ENCODE measurements at places on chromosomes 1 and 21.
A peak's percentile ranks its signal among the peaks of the same experiment; 100 is the strongest.

GRCh38 chr1:46809071-46809470 lies 10.2 kb downstream of the CYP4B1 start:
- no peak for DNase-seq

GRCh38 chr1:231497629-231498152 lies 30.8 kb upstream of the TSNAX start:
- no peak for DNase-seq

- DNase-seq, result no peak
Measured at GRCh38 chr1:6965083-6965934, 180.1 kb downstream of the CAMTA1 start.

DNA sequence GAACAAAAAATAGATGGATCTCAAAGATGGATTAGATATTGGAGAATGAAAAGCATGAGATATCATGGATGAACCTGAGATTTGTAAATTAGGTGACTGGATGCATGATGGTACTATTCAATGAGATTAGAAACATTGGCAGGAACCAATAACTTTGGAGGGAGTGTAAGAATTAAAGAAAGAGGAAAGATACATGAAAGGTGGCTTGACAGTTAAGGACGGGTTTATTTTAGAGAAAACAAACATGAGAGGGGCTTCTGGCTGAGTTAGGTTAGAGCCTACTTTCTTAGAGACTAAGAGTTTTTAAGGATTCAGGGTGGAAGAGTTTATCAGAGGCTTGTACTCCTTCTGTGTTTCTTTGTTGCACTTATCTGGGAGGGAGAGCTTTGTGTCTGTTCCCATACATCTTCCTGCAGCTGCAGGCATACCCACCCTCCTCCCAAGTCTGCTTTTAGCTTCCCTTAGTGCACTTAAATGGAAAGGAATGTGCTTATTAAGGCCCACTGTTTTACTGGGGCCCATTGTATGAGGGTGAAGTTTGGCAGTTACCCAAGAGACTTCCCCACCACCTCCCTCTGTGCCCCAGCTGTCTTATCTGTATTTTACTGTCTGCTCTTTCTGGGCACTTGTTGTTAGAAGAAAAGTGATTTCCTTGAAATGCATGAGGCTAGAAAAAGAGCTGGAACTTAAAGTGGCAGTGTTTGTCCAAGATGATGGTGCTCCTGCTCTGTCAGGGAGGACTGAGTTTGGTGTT lies 26.1 kb upstream of the CR2 start:
- DNase-seq, result no peak

GRCh38 chr21:15301736-15302135 lies 236.9 kb upstream of the NRIP1 start:
- DNase-seq, result no peak

GRCh38 chr1:160474392-160475242 lies 48.4 kb downstream of the SLAMF6 start:
- no peak for DNase-seq

GRCh38 chr1:20266642-20267041 lies 24.0 kb upstream of the VWA5B1 start:
- DNase-seq, result no peak

- DNase-seq, result no peak
Measured at GRCh38 chr1:231508941-231509340, 19.5 kb upstream of the TSNAX start.

- no peak for DNase-seq
Measured at GRCh38 chr1:183043872-183044854, 20.9 kb downstream of the LAMC1 start.

- no peak for DNase-seq
Measured at GRCh38 chr1:208974717-208975116, 608.8 kb upstream of the CAMK1G start.

- DNase-seq, result no peak
Measured at GRCh38 chr1:29502911-29503840, 266.9 kb downstream of the PTPRU start.

- peak; percentile 69 for DNase-seq
Measured at GRCh38 chr1:179081687-179082332, at the start of gene TOR3A. Gene TOR3A (plus strand): TSS chr1:179082070. CDS start chr1:179082129, 59 bp downstream.

DNA sequence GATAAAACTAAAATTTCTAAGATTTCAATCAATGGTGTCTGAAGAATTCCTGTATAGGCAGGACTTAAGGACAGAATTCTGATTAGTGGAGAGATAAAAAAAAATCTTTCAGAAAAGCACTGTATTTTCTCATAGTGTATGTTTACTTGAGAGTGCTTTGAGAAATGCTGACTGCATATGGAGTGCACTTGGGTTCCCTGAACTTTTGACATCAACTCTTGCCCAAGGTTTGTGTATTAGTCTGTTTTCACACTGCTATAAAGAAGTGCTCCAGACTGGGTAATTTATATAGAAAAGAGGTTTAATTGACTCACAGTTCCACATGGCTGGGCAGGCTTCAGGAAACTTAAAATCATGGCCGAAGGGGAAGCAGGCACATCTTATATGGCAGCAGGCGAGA lies 275.0 kb downstream of the LRRC40 start:
- DNase-seq, result no peak

- DNase-seq, result no peak
Measured at GRCh38 chr1:196674908-196675307, 23.1 kb downstream of the CFH start.

DNA sequence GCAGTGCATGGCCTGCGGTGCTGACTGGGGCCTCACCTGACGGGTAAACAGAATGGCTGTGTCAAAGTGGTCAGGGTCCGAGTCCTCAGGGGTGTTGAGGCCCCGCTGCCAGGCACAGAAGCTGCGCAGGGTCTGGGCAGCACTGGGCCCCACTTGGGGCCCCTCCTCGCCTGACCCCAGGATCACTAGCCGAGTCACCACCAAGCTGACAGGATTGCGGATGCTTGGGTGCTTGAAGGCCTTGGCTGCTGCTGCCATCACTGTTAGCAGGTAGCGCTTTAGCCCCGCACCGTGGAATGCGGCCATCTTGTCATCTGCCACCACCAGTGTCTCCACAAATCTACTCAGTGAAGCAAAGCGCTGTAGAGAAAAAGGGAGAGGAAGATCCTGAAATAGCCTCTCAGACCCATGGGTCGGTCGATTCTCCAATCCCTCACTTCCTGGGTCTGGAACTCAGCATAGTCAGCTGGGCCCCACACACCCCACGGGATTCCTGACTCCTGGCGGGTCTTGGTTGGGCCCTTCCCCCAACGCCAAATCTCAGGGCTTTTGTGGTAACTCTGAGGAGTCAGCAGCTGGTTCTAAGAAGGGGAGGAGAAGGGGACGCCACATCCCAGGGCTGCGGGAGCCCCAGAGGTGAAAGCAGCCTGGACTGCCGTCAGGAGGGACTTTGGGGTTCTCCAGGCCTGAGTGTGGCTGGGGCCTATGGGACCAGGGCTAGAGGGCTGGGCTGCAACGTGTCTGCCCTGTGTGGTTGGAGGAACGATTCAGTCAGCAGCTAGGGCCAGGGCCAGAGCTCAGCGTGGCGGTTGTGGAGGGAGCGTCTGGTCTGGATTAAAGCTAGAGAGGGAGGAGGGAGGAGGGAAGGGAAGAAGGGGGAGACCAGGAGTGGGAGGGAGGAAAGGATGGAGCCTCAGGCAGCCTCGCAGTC lies 2.1 kb downstream of the ADAMTS4 start:
- no peak for DNase-seq

GRCh38 chr1:119635811-119636390 lies 12.2 kb downstream of the ZNF697 start:
- DNase-seq, result no peak

GRCh38 chr1:207981976-207982375 lies 71.1 kb upstream of the CD34 start:
- no peak for DNase-seq

GRCh38 chr1:14939527-14940284 lies 213.8 kb upstream of the TMEM51 start:
- DNase-seq, result no peak

DNA sequence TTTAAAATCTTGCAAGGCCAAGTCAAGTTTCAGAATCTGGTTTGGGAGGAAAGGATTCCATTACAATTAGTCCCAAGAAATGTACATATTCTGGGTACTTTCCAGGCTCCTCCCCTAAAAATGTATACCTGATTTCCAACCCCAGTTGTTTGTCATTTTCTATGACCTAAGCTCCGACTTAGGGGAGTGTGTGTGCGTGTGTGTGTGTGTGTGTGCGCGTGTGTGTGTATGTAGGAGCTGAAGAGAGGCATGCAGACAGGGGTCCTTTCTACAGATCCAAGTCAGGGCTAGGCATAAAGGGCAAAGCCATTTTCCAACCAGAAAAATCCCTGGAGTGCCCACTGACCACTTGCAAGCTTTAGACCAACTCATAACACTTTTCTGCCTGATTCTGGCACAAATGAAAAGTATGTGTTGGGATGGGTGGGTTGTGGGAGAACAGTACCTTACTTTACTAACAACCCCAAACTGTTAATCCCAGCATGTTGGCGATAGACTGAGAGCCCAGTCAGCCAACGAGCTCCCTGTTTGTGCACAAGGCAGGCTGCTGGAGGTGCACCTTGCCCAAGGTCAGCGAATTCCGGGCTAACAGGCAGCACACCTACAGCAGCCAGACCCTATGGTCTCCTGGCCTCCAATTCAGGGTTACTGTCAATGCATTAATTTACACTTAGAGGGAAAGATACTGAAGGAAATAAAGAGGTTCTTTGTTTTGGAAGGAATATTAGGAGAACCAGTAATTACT lies 1.7 kb downstream of the TRABD2B start:
- DNase-seq, result no peak

DNA sequence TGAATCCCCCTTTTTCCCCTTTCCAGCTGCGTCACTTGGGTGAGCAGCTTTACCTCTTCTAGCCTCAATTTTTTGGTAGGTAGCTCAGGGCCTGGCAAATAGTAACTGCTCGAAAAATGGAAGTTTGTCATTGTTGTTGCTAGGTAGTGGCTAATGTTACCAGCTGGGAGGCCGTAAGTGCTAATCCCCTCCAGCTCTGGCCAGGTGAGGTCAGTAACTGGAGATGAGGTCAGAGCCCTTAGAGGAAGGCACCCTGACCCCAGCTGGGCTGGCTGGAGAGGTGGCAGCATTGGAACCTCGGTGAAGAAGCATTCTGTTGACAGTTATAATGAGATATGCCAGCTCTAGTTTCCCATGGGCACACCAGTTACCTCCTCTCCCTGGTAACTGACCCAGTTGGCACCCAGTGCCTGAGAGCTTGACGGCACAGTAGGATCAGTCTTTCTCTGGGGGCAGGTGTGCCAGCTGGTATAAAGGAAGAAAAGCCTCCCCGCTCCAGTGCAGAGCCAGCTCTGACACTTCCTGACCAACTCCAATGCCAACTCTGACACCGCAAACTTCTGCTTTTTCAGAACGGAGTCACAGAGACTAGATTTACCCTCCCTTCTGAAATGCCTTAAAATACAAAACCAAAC lies 35.0 kb upstream of the SLC2A1 start:
- no peak for DNase-seq

DNA sequence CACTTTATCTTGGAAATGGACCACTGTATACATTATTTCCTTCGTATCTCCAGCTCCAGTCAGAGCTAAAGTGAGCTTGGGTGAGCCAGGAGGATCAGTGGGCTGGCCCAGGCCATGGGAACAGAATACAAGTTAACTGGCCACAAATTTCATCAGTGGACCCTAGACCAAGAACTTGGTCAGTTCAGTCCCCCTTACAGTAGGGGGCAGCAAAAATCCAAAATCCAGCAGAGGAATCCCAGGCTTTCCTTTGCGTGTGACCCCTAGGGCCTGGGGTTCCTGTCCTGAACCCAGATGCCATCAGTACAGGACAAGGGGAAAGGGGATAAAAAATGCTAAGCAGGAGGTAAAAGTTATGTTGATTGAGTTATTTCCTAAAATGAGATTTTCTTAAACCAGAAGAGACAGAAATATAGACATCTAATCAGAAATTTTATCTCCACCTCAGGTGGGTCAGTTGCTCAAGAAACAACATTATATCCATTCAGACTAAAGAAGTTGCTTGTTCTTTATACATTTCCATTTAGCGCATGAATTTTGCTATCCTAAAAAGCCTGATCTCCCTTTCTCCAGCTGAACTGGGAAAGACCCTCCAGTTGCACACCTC lies 24.1 kb upstream of the LCE5A start:
- no peak for DNase-seq

DNA sequence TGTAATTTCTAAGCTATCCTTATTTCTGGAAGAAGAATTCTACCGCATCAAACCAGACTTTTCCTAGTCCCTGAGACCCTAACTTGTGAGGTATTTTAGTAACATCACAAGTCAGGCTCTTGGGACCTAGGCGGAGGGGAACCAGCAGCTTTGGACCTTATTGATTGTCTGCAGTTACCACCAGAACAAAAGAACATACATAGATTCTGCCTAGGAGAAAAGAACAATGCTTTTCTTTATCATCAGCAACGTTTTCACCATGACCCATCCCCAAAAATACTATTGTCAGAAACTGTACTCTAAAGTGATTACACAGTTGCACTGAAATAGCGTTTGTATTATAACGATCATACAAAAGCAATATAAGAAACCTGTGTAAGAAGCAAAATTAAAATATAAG lies 860.4 kb downstream of the USP25 start:
- no peak for DNase-seq

- no peak for DNase-seq
Measured at GRCh38 chr1:72419229-72419628, 136.9 kb upstream of the NEGR1 start.

- peak; percentile 57 for DNase-seq
Measured at GRCh38 chr1:156383023-156383422, 14.0 kb downstream of the RHBG start.

- DNase-seq, result no peak
Measured at GRCh38 chr1:229238674-229239415, 32.1 kb upstream of the RAB4A start.

DNA sequence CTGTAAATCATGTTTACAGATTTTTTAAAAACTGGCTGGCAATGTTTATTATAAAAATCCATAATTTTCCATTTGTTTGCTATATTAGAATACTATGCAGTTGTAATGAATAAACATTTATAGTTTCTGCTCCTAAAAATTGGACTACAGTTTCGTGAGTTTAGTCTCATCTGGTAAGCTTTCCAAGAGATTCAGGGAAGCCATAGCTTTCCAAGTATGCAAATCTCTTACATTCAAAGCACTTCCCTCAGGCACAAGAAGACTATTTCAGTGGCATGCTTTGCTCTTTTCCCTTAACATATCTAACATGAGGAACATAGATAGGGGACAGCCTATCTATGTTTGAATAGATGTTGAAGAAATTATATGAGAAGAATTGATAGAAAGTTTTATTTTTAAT lies 77.2 kb downstream of the ADGRL2 start:
- no peak for DNase-seq

- DNase-seq, result no peak
Measured at GRCh38 chr1:28526886-28527285, 21.0 kb downstream of the RCC1 start.

GRCh38 chr1:92404661-92405060 lies 82.1 kb downstream of the GFI1 start:
- no peak for DNase-seq

DNA sequence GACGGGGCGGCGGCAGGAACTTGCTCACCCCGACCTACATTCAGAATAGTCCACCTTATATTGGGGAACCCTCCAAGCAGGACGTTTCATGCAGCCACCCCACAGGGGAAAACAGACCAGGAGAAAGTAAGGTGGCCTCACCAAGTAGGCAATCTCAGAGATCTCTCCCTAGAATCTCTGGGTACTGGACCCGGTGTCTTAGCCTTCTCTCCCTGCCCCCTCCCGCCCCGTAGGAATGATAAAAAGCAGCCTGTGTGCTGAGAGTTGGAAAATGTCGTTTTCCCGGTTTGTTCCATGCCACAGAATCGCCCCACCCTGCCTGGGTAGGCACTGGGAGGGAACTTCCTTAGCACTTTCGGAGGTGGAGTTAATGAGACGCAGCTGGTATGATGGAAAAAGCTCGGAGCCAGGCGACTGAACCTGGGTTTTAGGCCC lies 789 bp upstream of the PTPN14 start:
- no peak for DNase-seq

Measured in stimulated activated CD4-positive, alpha-beta T cell treated with anti-CD3 and anti-CD28 coated beads, Interleukin-15, amount 100 ng/mL, for 48 hours (primary cell).